ENCODE measurements at places on chromosomes 11 and 22.

DNA sequence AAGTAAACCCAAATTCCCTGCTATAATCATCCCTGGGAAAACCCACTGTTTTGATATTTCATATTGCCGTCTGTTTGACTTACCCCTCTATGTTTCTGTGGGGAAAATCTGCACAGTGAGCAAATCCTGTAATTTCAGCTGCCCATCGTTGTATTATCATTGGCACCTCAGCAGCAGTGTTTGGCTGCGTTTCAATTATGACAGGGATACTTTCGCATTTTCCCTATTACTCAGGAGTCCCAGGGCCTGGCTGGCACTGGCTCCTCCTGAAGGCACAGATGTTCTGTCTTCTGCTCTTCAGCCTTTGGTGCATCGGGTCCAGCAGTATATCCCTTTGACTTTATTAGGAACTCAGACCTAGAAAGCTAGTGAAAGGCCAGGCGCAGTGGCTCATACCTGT, 12.2 kb upstream of the MMP12 start:
- no peak for DNase-seq

GRCh38 chr22:29243874-29244446, 23.8 kb downstream of the RHBDD3 start:
- DNase-seq: no peak

DNA sequence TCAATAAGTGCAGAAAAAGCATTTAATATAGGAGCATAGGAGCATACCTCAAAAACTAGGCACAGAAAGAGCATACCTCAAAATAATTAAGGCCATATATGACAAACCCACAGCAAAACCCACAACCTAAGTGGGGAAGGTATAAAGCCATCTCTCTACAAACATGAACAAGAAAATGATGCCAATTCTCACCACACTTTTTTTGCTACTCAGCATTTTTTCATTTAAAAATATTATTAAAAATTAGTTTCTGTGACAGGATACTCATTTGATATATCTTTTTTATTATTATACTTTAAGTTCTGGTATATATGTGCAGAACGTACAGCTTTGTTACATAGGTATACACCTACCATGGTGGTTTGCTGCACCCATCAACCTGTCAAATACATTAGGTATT, 352.0 kb downstream of the LUZP2 start:
- DNase-seq: no peak

DNA sequence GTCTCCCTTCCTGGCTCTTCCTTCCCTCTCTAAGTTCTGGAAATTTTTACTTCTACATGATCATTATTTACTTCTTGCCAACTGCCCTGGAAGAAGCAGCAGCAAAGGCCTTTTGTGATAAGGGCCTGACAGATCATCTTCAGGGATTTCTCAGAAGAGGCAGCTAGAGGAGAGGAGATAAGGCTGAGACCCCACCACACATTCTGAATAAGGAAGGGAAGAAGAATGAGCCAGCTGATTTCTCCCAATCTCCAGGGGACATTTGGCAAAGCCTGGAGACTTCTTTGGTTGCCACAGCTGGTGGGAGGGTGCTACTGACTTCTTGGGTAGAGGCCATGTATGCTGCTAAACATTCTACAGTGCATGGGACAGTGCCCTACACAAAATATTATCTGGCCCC, 122.4 kb upstream of the OR9Q1 start:
- no peak for DNase-seq

GRCh38 chr22:24816806-24817205, 10.8 kb downstream of the SGSM1 start:
- DNase-seq: no peak

- peak; percentile 5 for DNase-seq
Measured at GRCh38 chr22:47166446-47167016, 404.1 kb downstream of the TBC1D22A start.

- DNase-seq: peak; percentile 67
Measured at GRCh38 chr22:44894321-44894720, 115.5 kb downstream of the PHF21B start.

GRCh38 chr11:104060820-104061219, 24.4 kb downstream of the DDI1 start:
- no peak for DNase-seq

- peak; percentile 3 for DNase-seq
Measured at GRCh38 chr11:2674658-2675131, 25.1 kb downstream of the KCNQ1OT1 start.

DNA sequence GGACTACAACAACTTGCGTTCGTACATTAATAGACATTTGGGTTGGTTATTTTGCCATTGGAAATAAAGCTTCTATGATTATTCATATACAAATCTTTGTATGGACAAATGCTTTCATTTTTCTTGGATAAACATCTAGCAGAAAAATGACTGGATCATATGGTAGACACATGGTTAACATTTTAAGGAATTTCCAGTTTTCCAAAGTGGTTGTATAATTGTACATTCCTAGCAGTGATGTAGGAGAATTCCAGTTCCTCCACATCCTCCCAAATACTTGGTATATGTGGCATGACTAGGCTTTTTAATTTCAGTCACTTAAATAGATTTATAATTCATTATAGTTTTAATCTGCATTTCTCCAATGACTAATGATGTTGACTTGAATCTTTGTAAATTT, 246.2 kb upstream of the NCAM1 start:
- DNase-seq: no peak

DNA sequence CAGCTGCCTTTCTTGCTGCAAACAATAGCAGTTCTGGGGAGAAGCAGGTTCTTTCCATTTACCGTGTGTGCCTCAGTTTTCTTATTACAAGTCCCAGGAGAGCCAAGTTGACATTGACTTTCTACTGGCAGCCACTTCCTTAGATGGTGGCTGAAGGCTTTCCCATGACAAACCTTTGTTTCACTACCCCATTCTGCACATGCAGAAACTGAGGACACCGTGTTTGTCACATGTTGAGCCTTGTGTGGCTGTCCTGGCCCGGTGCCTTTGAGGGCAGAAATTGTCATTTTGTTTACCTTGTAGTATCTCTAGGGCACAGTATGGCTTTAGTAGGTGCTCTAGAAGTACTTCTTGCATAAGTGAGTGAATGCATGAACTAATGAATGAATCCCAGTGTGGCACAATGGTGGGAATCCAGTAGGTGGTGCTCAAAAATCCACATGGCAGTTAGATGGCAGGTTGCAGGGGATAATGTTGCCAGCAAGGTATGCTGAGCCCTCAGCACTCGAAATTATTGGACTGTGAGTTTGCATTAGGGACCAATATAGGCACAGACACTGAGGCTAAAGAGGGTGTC, 101.6 kb downstream of the CSNK2A3 start:
- no peak for DNase-seq

DNA sequence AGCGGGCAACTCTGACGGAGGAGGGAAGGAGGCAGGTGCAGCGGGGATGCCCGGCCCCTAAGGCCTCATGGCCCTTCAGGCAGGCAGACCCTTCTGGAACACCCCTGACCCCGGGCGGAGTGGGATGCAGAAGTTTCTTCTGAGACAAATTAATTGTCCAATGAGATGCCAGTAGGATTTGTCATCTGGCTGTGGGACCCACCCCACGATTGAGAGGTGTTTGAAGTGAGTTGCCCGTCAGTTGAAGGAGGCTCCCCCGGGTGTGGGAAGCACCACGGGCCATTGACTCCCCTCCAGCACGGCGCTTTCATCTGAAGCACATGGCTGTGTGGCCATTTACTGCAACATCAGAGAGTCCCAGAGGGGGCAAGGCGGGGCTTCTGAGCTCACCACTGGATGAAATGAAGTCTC, 527.8 kb downstream of the BRD1 start:
- DNase-seq: no peak

GRCh38 chr22:20466659-20467379, 28.8 kb downstream of the KLHL22 start:
- no peak for DNase-seq

DNA sequence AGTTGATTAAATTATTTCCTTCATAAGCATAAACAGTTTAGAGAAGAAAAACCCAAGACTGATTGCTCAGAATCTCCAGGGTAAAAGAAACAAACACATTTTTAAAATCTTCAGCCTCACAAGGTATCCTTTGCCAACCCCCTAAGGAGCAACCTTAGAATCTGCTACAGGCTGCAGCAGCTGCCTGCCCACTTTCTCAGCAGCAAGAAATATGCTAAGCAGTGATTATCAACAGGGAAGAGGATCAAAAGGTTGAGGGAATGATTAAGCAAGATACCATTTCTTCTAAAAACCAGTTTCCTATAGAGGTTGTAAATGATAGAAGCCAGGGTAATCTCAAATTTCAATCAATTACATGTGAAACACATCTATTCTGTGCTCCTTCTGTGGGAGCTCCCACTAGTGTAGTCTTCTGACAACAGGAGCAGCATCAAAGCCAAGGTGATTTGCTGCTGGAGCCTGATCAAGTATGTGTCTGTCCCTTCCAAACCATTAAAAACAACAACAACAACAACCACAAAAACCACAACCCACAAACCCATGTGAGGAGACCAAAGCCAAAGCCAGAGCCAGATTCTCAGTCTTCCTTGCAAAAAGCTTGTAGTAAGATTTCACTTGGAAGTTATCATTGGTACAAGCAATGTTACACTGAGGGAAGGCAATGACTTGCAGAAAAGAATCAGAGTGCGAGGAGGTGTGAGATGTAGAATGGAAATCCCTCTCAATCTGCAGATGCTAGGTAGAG, 761.2 kb downstream of the DLG2 start:
- no peak for DNase-seq

GRCh38 chr22:27835446-27835845, 33.9 kb upstream of the MN1 start:
- DNase-seq: no peak

GRCh38 chr11:8080069-8080670, 841 bp upstream of the TUB start:
- no peak for DNase-seq

DNA sequence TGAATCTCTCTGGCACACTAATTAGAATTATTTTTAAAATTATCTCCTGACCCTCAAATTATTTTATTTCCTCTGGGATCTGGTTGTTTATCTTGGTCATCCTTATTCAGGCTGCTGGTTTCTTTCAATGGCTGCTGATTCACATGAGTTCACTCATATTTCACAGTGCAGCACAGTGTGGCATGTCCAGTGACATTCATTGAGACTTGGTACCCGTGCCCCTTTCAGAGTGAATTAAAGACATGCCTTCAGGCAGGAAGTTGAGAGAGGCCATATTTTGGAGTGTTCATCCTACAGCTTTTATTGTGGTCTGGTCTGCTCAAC, 13.5 kb downstream of the DCPS start:
- no peak for DNase-seq

- DNase-seq: no peak
Measured at GRCh38 chr11:47188259-47188658, 2.0 kb upstream of the PACSIN3 start.

- DNase-seq: no peak
Measured at GRCh38 chr11:1823376-1824220, 11.2 kb upstream of the SYT8 start.

GRCh38 chr11:35917676-35918075, 26.2 kb upstream of the LDLRAD3 start:
- no peak for DNase-seq

DNA sequence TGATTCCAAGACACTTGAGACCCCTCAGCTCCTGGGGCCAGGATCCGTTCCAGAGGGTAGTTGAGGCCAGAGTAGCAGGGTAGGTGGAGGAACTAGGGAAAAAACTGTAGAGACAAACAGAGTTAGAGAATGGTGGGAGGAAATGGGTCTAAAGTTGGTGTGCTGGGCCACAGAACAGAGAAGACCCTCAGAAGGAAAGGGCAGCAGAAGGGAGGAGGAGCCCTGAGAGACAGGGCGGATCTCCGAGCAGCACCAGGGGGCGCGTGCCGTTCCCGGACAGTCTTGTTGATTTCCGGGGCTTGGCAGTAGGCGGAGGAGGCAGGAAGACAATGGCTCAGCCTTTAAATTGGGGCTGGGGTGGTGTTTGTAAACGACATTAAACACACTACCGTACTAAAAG, 2.4 kb upstream of the CECR2 start:
- peak; percentile 35 for DNase-seq

- peak; percentile 62 for DNase-seq
Measured at GRCh38 chr22:35170716-35171697, 86.3 kb upstream of the HMGXB4 start.

DNA sequence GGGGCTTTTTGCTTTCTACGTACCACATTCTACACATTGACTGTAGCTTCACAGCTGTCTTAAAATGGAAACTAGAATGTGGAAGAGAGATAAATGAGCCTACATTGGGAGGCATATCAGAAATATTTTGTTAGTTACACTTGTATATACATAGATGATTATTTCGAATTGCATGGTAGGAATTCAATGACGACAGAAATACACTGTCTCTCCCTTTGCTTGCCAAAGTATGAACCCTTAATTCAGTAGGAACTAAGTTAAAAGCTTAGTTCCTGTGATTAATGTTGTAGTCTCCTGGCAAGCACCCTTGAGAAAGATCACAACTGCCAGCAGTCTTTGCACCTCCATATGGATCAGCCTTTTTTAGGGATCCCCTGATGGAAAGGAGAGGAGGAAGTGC, 10.1 kb downstream of the C11orf87 start:
- no peak for DNase-seq

GRCh38 chr11:46668480-46669085, 31.8 kb downstream of the ARHGAP1 start:
- DNase-seq: peak; percentile 64

DNA sequence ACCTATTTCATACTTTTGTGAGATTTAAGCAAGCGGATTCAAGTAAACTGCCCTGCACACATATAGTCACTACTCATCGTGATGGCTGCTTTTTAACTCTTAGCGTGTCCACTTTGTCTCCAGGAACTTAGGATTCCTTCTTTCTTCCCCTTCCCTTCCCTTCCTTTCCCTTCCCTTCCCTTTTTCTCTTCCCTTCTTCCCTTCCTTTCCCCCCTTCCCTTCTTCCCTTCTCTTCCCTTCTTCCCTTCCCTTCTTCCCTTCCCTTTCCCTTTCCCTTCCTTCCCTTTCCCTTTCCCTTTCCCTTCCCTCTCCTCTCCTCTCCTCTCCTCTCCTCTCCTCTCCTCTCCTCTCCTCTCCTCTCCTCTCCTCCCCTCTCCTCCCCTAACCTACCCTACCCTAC, 65.9 kb downstream of the LIF start:
- no peak for DNase-seq

GRCh38 chr11:26229257-26229656, 102.7 kb upstream of the ANO3 start:
- DNase-seq: no peak

DNA sequence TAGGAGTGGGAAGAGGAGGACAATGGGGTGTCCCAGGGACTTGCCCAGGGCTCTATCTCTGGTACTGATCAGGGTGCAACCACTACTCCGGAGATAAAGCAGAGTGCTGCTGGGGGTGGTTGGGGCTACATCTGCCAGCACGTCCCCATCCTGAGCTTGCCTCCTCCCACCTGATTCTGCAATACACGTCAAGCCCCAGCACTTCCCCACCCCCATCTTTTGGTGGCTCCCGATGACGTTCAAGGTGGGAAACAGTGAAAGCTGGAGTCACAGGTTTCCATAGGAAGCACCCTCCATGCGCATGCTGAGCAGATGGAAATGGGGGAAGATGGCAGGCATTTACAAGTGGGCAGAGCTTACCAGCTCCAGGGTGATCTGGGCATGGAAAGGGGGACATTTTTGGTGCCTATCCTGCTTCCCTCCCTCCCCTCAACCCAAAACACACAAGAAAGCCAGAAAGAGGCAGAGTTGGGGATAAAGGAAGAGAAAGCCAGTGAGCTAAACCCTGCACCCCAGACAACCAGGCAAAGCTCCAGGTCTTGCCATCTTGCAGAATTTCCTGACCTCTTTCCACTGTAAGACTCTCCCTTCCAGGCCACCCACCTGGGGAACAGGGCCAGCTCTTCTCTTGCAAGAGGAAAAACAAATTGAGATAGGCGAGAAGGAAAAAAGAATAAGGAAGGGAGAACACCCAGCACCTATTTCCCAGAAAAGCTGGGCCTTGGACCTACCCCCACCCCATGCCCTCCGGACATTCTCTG, 15.8 kb downstream of the SYT7 start:
- DNase-seq: no peak

- peak; percentile 82 for DNase-seq
Measured at GRCh38 chr22:30718938-30719337, 24.3 kb downstream of the OSBP2 start.

Data from WERI-Rb-1 (cell line).